ENCODE measurements at places on chromosomes 2 and 18.

DNA sequence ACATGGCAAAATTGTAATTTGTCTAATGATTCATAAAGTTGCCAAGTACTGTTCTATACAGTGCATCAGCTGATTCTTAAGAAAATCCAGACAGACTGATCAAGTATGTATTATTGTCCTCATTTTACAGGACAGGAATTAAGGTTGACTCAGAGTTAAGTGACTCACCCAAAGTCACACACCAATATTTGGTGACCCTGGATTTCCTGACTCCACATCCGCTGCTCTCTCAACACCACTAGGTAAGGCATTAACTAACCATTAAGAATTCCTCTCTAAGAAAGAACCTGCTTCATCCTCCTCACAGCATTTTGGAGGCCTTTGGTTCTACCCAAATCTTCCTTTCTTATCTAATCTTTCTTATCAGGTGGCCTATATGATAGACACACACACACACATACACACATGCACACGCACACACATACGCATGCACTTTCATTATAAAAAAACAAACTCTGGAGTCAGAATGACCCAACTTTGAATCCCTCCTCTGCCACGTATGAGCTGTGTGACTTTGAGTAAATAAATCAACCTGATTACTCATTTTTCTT is 150.8 kb downstream of the ANKRD44 start:
- DNase-seq: no peak

DNA sequence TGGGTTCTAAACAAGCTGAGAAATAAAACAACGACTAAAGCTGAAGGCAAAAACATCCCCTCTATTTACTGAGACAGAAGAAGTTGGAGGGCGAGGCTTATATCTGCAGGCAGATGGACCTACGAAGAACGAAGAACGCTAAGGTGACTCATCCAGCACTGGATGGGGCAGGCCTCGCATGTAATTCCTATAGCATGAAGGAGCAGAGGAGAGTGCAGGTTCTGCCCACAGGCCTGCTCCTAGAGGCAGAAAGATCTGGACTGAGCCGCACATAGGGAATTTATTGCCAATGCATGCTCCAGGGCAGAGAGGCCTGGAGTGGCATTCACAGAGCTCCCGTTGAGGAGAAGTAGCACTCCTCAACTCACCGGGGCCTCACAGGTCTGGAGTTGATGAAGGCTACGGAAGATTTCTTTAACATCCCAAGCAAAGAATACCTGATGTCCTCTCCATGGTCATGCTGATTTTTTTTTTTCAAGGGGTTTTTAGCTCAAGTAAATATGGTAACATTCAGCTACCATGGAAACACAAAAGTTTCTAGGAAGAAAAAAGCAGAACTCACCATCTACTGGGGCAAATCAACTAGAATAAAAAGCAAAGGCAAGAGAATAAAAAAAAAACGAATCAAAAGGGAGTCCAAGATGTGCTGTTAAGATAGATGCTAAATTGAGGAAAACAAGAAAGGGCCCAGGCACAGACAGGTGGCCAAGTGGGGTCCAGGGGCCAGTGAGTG is 10.4 kb upstream of the METTL21A start:
- no peak for DNase-seq

- DNase-seq: no peak
These were observed 47.5 kb upstream of the PTMA start for GRCh38 chr2:231660860-231661259.

- no peak for DNase-seq
These were observed 715 bp upstream of the CFAP36 start for GRCh38 chr2:55518841-55519165.

GRCh38 chr2:155256803-155257202 is 558.3 kb downstream of the KCNJ3 start:
- DNase-seq: no peak

- no peak for DNase-seq
These were observed 167.0 kb downstream of the INSIG2 start for GRCh38 chr2:118255301-118255700.

- DNase-seq: no peak
These were observed 166.5 kb upstream of the SIX3 start for GRCh38 chr2:44774826-44775492.

- no peak for DNase-seq
These were observed 1.9 kb upstream of the SH3BP4 start for GRCh38 chr2:234949762-234950434.

- DNase-seq: peak; percentile 62
These were observed 183.4 kb upstream of the FN1 start for GRCh38 chr2:215619022-215619958.

- no peak for DNase-seq
These were observed 33.5 kb upstream of the CD226 start for GRCh38 chr18:69980982-69981804.

GRCh38 chr2:172376505-172377125 is 50.8 kb upstream of the ITGA6 start:
- DNase-seq: no peak

GRCh38 chr2:170145675-170146432 is 32.1 kb upstream of the MYO3B start:
- no peak for DNase-seq

DNA sequence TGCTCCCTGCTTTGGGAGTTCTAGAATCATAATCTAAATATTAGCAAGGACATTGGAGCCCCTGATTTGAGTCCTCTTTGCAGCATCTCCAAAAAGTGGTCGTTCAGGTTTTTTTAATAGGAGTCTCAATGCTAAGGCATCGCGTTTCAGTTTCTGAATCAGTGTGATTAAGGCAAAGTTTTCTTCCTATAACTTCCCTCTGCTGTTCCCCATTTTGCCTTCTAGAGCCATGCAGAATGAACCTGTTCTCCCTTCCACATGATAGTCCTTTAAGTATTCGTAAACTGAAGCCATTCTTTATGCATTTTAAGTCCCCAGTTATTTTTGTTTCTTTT is 159.5 kb downstream of the PTGR3 start:
- no peak for DNase-seq

DNA sequence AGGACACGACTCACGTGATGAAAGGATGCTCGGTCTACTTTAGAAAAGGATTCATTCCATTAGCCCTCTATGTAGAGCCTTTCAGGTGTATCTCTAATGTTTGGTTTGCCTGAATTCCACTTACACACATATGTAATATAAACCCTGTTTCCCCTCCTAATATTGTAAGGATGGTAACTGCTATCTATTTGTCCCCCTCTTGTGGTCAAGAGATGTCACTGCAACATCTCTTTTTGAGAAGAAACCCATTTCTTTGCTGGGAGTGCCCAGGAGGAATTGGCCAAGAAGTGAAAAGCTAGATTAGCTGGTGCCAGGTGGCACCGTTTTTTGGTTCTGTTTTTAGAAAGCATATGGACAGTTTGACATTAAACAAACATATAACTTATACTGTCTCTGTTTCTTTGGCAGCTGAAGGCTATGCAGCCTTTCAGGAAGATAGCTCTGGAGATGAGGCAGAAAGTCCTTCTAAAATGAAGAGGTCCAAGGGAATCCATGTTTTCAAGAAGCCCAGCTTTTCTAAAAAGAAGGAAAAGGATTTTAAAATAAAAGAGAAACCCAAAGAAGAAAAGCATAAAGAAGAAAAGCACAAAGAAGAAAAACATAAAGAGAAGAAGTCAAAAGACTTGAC is 41.2 kb downstream of the RALBP1 start:
- DNase-seq: no peak

- no peak for DNase-seq
These were observed 71.3 kb downstream of the MTHFD2 start for GRCh38 chr2:74269667-74270066.

- no peak for DNase-seq
These were observed 13.1 kb upstream of the CRACDL start for GRCh38 chr2:98948956-98949739.

DNA sequence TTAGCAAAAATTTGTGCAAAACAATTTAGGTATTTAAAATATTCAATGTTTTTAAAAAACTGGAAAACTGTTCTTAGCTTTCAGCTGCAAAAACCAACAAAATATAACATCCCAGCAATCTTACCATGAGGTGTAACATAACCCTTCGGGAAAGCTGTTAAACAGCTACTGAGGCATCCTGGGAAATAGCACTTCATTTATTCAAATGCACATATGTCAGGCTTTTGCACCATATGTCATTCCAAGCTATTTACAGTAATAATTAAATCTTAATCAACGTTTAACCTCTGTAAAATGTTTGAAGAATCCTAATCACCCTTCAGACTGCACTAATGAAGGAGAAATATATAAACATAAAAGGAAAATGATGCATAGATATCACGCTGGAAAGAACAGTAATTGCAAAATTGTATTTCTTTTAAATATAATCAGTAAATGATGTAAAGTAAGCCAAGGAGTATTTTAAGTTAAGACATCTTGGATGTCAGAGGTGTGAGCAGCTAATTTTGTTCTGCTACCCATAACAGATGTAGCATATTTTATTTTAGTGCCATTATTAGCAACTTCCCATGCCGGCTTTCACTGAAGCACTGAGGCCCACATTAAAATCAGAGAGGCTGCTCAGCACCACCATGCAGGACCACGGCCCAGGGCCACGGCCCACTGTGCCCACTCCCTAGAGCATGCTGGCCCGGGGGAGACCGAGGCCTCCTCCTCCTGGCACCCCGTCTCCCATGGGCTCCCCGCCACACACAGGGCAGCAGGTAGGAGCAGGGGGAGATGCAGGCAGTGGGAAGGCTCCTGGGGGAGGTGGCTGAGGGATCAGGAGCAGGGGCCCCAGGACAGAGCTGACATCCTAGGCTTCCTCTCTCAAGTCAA is 30.9 kb downstream of the EMX1 start:
- DNase-seq: no peak

DNA sequence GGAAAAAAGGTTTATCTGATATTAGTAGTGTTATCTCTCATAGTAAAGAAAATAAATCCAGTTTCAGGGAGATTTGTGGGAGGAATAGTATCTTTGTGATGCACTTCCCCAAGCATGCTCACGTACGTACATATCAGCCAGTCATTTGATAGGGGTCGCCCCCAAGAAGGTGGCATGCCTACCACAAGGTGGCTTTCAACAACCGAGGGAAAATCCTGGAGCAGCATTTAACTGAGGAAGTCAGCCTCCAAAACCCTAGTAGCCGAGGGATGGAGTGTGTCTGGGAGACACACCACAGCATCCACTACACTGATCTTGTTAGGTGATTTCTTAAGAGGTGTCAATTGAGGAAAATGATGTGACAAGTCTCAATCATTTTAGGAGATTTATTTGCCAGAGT is 623.9 kb downstream of the NYAP2 start:
- DNase-seq: no peak

- DNase-seq: no peak
These were observed 64.1 kb upstream of the ZNF532 start for GRCh38 chr18:58800582-58800981.

Measured in HuH-7.5 (cell line).